Trophoblast cell (in vitro differentiated cells and primary cell): ENCODE measurements at places on chromosomes 3 and 15.
A peak's percentile ranks its signal among the peaks of the same experiment; 100 is the strongest.

DNA sequence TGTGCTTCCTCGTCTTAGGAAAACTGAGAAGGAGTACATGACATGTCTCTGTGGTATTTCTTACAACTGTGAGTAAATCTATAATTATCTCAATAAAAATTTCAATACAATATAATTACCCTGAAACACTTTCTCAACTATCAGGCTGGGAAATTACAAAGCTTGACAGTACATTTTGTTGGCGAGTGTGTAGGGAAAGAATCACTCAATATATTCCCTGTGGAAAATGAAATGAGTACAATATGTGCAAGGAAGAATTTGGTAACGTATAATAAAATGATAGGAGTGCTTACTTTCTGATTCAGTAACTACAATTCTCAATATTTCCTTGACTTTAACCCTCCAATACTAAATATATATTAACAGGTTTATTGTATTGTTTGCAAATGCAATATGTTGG is 818.2 kb upstream of the CADM2 start:
- no peak for DNase-seq

DNA sequence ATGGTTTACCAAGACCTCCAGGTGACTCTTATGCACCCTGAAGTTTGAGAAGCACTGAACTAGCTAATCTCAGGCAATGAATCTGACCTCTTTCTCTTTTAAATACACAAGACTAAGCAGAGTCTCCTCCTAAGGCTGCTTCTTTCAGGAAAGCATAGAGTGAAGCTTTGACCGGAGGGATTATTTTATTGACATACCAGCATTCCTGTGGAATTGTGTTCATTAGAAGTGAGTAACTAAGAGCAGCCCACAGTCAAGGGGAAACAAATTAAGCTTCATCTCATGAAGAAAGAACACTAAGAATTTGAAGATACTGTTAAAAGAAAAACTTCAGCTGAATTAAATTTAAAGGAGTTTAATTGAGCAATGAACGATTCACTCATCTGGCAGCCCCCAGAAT is 963.5 kb downstream of the NTRK3 start:
- no peak for DNase-seq

DNA sequence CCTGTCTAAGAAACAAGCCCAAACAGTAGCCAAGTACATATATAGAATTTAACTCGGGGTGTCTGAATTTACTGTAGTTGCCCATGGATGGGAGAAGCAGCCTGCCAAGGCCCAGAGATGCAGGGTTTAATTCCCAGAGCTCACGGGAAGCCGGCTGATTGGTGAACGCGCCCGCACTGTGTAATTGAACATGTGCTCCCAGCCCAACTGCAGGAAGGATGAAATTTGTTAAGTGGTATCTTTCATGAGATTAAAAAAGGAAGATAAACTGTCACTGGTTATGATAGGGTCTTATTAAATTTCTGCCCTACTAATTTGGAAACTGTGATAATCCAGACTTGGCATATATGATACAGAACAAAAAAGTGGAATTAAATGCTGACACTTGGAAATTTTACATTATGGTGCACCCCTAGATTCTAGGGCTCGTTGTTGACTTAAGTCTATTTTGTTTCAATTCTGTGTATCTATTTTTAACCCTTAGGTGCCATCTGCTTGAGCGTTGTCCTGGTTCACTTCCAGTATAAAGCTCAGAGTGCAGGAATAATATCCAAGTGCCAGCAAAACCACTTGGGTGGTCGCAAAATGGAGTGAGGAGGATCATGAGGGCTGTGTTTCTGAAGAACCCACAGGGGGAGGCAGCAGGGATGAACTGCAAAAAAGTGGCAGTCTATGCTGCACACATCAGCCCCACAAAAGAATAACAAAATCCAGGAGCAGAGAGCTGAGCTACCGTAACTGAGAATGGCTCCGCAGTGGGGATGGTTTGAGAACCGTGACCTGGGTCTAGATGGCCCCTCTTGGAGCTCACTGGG is 13.8 kb upstream of the TMC3 start:
- no peak for DNase-seq

- no peak for DNase-seq
These were observed 44.2 kb downstream of the ACAD9 start for GRCh38 chr3:128923576-128923975.

DNA sequence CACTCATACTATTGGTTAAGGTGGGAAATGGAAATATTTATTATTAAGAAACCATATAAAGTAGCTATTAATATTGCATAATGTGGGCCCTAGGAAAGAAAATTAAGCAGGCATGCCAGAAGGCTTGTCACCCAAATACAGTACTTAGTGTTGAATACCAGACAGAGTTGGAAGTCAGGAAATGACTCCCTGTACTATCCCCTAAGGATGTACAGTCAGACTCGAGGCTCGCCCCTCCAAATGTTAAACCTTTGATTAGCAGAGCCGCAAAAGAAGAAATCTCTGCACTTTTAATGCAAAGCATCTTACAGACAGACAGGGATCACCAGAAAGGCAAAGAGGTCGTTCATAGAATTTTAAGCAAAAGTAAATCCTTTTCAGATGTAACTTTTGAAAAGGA is 11.3 kb upstream of the RBSN start:
- no peak for DNase-seq

DNA sequence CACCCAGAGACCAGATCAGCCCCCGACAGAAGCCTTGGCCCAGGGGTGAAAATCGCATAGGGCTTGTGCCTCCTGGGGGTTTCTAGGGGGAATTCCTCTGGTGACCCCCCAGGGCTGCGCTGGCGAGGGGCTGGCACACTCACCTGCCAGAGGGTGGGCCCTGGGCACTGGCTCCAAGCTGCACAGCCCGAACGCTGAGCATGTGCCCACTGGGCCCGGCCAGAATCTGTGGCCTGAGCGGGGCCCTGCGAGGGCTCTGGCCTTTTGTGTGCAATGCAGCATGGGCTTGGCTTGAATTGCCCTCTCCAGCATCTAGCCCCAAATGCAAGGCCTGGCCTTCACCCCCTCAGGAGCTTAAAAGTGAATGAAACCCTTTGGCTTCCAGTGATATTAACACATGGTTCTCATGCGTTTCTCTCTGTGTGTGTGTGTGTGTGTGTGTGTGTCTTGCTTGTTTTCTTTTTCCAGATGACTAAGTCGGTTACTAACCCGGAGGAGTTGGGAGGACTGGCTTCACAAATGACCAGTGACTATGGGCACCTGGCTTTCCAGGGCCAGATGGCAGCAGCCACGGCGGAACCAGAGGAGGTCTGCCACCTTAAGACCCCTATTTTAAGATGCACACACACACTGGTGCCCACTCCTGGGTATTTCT is 259.1 kb upstream of the TPM1 start:
- peak; percentile 46 for DNase-seq

DNA sequence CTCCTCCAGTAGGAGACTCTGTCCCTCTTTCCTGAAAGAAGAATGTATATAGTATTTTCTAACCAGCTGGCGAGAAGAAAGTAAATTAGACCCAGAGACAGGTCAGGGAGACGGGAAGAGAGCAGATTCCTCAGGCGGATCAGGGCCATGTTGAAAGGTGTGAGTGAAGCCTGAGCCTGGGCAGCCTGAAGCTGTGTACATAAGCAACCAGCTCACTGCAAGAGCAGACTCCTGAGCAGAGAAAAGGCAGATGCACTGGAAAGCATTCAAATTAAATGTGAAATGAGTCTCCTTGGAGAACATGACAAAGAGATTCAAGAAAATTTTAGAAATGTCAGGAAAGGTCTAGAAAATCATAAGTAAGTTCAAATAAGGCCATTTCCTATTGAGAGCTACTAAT is 165.8 kb downstream of the GOLIM4 start:
- DNase-seq = no peak

DNA sequence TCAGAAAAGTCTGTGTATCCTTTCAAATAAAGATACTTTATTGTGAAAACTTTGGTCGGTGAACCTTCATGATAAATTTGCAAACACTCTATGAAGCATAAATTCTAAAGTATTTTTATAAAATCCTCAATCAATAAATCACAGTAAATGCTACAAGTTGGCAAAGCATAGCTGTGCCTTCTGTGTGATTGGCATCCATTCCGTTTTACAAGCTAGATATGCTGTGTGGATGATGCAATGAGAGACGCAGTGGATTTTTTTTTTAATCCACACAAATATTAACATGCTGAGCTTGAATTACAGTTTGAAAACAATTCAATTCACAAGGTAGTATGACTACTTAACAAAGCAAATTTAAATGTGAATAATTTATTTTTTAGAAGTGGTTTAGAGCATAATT is 937.2 kb downstream of the ZPLD1 start:
- no peak for DNase-seq

DNA sequence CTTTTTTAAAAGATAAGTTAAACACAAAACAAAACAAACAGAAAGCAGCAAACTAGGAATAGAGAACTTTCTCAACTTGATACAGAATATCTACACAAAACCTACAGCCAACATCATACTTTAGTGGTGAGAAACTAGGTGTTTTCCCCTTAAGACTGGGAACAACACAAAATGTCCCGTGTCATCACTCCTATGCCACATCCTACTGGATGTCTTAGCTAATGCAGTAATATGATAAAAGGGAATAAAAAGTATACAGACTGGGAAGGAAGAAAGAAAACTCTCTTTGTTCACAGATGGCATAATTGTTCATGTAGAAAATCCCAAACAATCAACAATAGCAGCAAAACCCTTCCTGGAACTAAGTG is 45.9 kb downstream of the TMEM45A start:
- no peak for DNase-seq

- no peak for DNase-seq
These were observed 152.1 kb upstream of the TBC1D5 start for GRCh38 chr3:17894434-17895060.

DNA sequence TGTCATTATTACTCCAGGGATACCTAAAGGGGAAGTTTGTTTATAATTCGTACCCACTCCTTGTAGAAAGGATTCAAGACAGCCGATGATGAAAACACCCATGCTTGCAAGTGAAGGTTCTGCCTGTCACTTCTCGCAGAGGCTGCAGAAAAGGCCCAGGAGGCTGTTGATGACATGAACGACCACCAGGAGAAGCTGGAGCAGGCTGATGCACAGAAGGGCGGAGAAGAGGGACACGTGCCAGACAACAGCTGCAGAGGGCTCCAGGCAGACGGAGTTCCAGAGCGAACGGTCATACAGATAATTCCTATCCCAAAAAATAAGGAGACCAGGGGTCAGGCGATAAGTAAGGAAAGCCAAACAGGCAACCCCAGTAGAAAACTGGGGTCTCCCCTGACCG is 5.7 kb upstream of the DYNLT2B start:
- DNase-seq = no peak

GRCh38 chr3:163056874-163057497 is 1560.4 kb downstream of the OTOL1 start:
- DNase-seq = peak; percentile 10

GRCh38 chr3:142148792-142149672 is at the start of gene TFDP2:
Gene TFDP2, minus strand, starts transcription at chr3:142149544. Its CDS starts 47,795 bp downstream, at chr3:142101749.
- peak; percentile 94 for DNase-seq

DNA sequence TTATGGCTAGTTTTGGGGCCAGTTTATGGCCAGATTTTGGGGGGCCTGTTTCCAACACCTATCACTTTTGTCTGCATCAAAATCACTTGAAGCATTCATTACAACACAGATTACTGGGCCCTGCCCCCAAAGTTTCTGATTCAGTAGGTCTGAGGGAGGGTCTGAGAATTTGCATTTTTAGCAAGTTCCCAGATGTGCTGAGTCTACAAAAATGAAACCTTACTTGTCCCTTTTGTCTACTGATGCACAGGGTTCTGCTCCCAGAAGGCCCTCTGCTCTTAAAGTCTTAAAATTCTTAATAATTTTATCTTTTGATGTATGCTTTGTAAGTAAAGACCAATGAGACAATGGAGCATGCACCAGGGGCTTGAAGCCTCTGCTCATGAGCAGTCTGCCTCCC is 146.0 kb downstream of the POLQ start:
- DNase-seq = no peak
